Small intestine (tissue), 16 donors: ENCODE measurements at places on chromosomes 2 and 18. TPM values are rescaled to one million over a fixed set of nuclear protein-coding genes. Genes with fewer than 3 reads are reported as not detected.

The NCKAP5 gene
- 5.9 TPM for polyA plus RNA-seq

The CHST10 gene
- not detected for polyA plus RNA-seq

The ITGB6 gene
- polyA plus RNA-seq = 5.6 TPM

The CROCC2 gene
- not detected for polyA plus RNA-seq

The DPP4 gene
- 52.4 TPM for polyA plus RNA-seq

GRCh38 chr2:20580690-20581437 is 70.0 kb downstream of the HS1BP3 start:
- DNase-seq = peak; percentile 10

DNA sequence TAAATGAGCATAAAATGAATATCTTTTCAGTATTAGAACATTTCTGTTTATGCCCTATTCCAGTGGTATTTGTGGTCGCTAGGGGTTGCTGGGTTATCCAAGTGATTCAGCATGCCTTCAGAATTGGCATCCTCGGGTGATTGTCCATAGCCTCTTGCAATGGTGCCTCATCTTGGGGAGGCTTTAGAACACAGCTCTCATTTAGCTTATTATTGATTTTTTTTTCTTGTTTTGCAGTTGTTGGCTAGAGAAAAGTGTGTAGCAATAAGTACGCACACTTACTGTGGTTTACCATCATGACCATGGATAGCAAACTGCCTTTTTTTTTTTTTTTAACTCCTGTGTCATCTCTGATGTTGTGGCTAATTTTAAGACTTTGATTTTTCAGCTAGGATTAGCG is 33.6 kb downstream of the PLEKHA3 start:
- no peak for DNase-seq

DNA sequence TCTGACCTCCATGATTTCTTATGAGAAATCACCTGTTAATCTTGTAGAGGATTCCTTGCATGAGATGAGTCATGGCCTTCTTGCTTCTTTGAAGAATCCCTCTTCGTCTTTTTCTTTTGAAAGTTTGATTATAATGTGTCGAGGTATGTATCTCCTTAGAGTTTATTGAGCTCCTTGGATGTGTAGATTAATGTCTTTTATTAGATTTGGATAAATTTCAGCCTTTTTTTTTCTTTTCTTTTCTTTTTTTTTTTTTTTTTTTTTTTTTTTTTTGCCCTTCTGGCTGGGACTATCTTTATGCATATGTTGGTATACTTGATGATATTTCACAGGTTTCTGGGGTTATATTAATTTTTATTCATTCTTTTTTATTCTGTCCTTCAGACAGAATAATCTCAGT is 72.3 kb upstream of the ITGA4 start:
- no peak for DNase-seq

- DNase-seq = no peak
These were observed 2.4 kb upstream of the PRKD3 start for GRCh38 chr2:37326866-37327634.

GRCh38 chr2:15331787-15332186 is 229.3 kb downstream of the NBAS start:
- DNase-seq = no peak

GRCh38 chr18:10235661-10235952 is 218.8 kb upstream of the APCDD1 start:
- no peak for DNase-seq

GRCh38 chr2:199119796-199120195 is 337.9 kb downstream of the SATB2 start:
- no peak for DNase-seq

DNA sequence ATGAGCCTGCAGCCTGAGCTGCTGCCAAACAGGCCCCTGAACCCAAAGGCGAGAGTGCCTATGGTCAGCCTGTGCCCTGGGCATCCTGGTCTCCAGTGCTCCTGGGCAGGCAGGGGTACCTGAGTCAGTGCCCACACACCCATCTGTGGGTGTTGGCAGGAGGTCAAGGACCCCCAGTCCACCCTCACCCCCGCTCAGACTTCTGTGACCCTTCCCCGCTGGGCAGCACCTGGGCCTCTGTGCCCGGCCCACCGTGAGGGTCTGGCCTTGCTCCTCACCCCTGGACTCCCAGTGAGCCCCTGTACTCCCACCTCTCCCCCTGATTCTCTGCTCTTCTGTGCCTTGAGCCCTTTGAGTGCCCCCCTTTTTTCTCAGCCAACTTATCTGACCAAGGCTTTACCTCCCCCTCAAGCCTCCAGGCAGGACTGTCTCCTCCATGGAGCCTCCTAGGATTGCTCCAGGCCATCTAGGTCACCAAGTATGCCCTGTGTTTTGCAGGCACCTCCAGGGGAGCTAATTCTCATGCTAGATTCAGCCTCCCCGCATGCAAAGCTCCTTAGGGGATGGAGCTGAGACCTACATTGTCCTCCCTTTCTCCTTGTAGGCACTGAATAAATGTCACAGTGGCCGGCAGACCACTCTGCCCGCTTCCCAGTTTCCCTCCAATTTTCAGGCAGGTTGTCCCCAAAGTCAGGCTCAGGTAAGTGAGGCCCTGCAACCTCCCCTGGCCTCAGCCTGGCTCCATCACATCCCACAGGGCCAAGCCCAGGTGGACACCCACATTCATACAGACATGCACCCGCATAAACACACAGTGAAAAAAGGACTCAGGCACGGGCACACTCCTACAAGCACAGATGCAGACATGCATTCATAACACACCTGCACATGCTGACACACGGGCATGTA is 21.9 kb upstream of the PTMA start:
- no peak for DNase-seq

DNA sequence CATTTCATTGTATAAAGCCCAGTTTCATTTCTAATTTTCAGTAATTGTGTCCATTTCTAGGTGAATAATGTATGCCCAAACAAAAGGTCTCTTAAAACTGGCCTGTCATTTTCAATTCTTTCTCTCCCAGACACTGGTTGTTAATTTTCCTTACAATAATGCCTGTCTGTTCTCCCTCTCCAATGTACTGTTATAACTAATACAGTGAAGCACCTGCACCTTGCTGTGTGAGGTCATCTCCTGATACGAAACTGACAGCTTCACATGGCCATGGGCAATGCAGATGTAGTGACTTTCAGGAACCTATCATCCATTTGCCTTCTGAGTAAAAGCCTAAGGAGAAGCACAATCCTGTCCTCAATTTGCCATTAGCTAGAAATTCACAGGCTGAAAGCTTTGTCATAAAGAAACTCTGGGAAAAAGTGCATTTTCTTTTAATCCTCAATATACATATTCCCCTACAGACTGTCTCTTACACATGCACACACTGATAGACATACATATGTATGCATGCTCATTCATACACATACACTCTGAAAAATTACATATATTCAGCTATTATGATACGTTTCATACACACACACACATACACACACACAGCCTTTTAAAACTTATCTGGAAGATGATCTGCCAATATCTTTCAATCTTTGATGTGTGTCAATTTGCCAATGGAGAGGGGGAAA is 1030.3 kb downstream of the TDRD15 start:
- no peak for DNase-seq
